ENCODE measurements at places on chromosomes 7 and 10. TPM values are rescaled to one million over a fixed set of nuclear protein-coding genes. Genes with fewer than 3 reads are reported as not detected.

- ATAC-seq = no peak
Observed at GRCh38 chr7:135236727-135237126, 3.1 kb downstream of the STRA8 start.

DNA sequence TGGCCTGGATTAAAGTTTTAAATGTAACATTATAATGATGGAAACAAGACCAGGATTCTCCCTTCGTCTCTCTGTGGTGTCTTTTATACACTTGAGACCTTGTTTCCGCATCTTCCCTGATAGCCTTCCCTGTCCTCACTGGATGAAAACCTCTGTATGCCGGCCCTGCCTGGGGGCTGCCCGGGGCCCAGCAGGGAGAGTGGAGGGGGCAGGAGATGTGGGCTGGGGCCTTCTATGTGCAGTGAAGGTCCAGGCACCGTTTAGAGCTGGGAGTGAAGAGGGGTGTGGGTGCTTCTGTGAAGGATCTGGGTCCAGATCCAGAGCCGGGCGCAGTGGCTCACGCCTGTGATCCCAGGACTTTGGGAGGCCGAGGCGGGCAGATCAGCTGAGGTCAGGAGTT lies 50.7 kb downstream of the UNCX start:
- ATAC-seq = no peak

GRCh38 chr7:29160080-29160479 lies 13.7 kb upstream of the CPVL start:
- no peak for ATAC-seq

- no peak for ATAC-seq
Observed at GRCh38 chr7:85103357-85103756, 83.5 kb downstream of the SEMA3D start.

- no peak for ATAC-seq
Observed at GRCh38 chr7:50333221-50333651, 28.7 kb downstream of the IKZF1 start.

DNA sequence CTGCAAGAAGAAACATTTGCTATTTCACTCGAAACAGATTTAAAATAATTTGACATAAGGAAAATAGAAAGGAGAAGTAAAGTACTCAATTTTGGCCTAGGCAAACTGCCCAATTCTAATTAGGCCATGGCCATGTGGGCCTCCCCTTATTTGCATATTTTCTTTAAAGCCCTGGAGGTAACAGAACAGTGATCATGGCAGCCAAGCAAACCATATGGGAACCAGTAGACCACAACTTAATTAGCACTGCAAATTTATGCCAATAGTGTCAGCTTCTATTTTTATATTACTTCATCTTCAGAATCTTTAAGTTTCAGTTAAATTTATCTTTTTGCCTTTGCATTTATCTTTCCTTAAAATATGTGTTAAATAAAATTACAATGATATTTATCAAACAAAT lies 63.3 kb upstream of the THSD7A start:
- no peak for ATAC-seq

Gene GSTO2
- total RNA-seq = 2.6 TPM

GRCh38 chr7:11317766-11318165 lies 344.1 kb downstream of the PHF14 start:
- no peak for ATAC-seq

- no peak for ATAC-seq
Observed at GRCh38 chr7:152189061-152189460, 163.6 kb downstream of the GALNT11 start.

Gene LMOD2
- total RNA-seq = 0.20 TPM

GRCh38 chr10:92142512-92142911 lies 148.4 kb downstream of the CPEB3 start:
- no peak for ATAC-seq

DNA sequence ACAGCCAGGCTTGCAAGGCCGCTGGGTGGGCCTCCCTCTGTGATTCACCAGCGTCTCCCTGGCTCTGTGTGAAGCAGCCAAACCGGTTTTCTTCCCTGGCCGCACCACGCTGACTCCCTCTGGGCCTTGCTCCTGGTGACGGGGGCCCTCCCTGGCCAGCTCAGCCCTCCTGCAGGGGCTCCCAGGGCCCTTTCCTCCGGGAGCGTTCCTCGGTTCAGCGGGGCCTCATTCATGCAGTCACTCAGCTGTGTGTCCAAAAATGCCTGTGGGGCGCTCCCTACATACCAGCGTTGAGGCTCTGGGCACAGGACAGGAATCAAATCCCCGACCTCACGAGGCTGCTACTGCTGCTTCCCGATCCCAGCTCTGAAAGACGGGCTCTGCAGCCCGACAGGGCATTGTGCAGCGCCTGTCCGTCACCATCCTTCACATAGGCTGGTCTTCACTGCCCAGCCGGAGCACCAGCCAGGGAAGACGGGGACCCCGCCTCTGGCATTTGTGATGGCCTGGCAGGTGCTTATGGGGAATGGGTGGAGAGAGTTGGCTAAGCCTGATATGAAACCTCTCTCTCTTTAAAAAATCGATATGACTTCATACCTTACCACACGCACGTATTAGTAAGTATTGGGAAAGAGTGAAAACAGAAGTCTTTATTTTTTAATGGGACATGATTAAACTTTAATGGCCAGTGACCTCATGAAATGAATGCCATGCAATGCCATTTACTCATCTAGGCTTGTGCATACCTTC lies 110.0 kb upstream of the SHH start:
- no peak for ATAC-seq

Gene SNCG
- 946 TPM for total RNA-seq

Gene ANXA7
- total RNA-seq = 51.7 TPM

Gene SORBS1
- total RNA-seq = 38.9 TPM

DNA sequence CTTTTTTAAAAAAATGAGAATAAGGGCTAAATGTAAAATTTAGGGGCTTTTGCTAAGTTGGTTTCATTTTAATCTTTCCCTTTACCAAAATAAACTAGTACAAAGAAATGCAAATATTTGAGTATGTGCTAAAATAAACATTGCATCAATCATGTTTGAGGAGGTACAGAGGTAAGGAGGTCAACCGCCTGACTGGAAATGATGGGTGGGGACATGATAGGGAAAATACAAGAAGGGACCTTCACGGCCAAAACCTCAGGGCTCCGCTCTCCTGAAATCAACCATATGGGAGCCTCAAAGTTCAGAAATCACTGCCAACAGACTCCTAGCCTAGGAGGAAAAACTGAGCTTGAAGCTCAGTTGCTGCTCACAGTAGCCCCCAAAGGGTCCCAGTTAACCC lies 207.6 kb downstream of the AHR start:
- ATAC-seq = no peak

GRCh38 chr10:123154711-123155505 lies 706 bp downstream of the BUB3 start:
- ATAC-seq = peak; percentile 66

DNA sequence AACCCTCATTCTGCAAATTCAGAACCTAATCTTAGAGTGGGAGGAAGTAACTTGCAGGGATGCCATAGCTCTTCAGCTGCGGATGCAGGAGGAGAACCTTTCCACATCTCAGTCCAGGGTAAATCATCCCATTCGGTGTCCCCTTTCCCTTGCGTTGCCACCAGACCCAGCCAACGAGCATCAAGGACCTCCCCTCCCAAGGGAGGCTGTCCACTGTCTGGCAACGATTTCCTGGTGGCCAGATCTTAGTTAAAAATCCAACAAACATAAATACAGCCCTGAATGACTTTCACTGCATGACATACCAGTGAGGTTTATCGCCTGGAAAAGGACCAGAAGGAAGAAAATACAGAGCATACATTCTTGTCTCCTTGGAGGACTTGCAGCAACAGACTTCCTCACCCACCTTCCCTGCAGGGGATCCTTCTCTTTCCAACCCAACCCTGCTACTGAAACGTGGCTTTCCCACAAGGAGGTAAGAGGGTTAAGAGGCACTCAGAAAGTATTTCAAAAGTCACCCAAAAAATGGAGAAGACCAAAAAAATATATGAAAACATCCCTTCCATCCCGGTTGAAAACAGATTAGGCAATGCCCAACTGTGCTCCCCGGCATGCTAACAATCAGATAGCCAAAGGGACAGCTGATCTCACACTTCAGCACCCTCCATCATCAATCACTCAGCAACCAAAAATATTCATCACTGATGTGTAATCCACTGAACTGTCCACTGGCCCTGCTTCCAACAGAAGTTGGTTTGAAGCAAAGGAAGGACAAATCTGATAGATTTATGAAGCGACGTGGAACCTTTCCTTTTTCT lies 206.6 kb downstream of the TNS3 start:
- no peak for ATAC-seq

- no peak for ATAC-seq
Observed at GRCh38 chr7:147033641-147034040, 917.0 kb downstream of the CNTNAP2 start.

DNA sequence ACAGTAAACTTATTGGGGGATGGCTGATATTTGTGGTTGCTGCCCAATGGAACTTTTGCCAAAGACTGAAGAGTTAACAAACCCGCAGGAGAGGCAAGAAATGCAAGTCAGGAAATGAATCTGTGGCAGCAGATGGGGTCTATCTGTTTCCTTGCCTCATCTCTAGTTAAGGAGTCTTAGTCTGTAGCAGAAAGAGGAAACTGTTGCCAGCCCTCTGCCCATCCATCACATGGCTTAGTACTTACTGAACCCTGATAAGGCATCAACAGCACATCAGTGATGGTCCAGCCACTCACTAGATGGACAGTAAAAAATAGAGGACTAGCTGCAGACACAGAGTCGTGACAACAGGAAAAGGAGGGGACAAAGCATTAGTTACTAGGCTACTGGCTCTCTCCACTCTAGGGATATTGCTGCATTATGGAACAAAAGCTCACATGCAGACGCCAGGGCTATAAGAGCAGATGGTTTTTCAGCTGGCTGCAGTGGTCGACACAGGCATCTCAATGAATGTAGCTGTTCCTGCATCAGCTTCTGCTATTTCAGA lies 614.7 kb downstream of the PARD3 start:
- ATAC-seq = peak; percentile 90

Gene ACSM6
- 0.23 TPM for total RNA-seq
